ENCODE measurements at places on chromosomes 7 and 10. TPM values are rescaled to one million over a fixed set of nuclear protein-coding genes. Genes with fewer than 3 reads are reported as not detected.

- DNase-seq: no peak
Measured at GRCh38 chr10:18217577-18217976, 77.4 kb downstream of the CACNB2 start.

DNA sequence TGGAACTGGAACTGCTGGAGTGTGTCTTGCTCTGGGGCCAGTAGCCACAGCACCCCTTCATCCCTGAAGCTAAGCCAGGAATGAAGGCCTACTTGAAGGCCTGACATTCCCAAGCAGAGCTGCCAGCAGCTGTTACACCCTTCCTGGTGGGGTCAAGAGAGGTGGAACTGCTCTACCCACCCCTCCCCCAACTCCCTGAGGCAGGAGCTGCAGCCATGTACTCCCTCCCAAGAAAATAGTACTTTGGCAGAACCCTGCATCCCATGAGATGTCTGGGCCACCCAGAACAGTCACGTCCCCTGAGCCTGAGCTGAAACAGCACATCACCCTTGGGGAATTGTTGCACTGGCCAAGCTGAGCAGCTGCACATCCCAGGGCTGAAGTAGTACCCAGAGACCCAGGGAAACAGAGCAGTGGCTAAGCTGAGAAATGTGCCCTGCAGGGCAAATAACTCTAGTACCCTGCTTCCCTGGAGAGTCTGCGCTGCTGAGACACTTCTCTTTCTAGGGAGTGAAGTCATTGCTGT, 63.4 kb upstream of the PLA2G12B start:
- DNase-seq: no peak

DNA sequence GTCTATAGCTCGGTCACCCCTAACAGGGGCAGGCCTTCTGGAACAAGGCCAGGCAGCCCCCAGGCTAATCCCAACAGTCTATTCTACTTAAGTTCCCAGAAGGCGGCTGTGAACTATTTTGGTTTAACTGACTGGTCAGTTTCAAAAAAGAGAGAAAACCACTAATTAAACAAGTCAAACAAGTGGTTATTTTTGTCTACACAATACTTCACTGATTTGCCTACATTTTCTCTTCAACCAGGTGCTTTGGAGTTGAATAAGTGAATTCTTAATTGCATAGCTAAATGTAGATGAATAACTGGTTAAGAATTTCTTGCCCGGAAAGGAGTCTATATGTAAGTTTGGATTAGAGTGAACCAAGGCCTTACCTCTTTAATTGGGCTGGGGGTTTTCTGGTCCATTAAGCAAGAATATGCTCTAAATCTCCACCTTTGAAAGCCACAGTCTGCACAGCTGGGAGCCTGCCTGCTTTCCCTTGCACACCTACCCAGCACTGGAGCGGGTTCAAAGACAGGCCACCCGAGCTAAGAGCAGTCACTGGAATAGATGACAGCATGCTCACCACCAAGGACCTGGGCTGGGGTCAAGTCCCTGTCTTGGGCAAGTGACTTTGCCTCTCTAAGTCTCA, 70.4 kb downstream of the TBXAS1 start:
- no peak for DNase-seq

GRCh38 chr10:121157998-121158397, 306.8 kb downstream of the WDR11 start:
- no peak for DNase-seq

DNA sequence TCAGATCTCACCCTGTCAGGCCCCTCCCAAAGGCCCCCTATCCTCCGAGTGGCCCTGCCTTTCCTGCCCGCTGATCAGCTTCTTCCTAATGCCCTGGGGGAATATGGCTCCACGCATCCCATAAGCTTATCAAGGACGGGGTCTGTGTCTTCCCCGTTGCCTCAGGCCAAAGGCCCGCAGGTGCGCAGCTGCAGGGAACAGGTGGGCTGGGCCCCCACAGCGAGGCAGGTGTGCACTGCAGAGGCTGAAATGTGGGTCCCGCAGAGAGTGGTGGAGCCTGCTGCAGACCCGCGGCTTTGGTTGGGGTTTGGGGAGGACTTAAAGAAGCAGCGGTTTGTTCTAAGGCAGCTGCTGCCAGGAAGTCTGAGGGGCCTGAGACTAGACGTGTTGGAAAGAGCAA, 220.8 kb upstream of the TCERG1L start:
- DNase-seq: no peak

- DNase-seq: no peak
Measured at GRCh38 chr10:33066558-33067236, 108.7 kb upstream of the ITGB1 start.

- DNase-seq: no peak
Measured at GRCh38 chr7:134932707-134933370, 53.5 kb upstream of the AGBL3 start.

DNA sequence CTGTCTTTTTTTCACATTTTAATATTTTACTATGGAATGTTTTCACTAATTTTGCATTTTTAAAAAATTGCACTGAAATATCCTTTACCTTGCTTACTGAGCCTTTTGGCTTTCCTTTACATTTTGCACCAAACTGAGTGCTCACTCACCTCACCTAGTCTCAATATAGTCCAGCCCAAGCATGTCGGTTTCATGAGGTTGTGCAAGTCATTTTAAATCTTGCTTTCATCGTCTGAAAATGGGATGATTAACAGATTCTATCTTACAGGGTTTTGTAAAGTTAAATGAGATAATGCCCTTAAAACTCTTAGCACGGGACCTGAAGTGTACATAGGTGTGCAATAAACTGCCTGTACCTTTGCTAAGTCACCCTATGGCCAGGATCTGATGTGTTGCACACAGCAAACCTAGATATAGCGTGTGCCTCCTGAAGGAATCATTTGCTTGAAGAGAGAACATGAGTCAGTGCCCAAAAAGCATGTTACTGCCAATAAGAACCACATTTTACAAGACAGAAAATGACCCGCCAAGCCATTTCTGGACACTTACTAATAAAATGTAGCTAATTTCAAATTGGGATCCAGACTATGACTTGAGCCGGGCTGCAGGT, 199.8 kb downstream of the JCAD start:
- DNase-seq: no peak

GRCh38 chr10:91700273-91700672, 67.4 kb upstream of the PPP1R3C start:
- DNase-seq: no peak

DNA sequence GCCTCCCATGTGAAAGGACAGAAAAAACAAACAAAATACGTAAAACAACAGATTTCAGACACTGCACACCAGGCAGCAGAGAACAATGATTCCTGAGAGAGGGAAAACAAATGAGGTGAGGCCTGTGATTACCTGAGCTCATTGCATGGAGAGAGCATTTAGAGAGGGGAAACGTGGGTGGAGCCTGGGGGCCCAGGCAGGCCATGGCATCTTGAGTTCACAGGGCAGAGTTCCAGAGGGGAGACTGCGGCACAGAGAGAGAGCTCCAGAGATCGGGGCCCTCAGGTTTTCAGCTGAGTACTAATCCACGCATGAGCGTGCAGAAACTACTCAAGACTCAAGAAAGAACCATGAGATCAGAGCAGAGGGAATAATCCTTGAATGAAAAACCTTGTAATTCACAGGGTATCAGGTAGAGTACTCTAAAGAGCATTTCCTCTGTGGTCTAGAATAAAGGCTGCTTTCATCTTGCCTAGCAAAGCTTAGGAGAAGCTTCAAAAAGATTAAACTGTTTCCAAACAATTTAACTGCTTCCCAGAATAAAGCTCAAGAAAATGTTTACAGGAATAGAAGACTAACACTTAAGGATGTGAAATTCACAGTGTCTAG, 46.6 kb upstream of the ARHGAP12 start:
- no peak for DNase-seq

GRCh38 chr7:43586251-43586900, 3.5 kb downstream of the STK17A start:
- DNase-seq: no peak

- no peak for DNase-seq
Measured at GRCh38 chr10:118927321-118927720, 102.2 kb upstream of the NANOS1 start.

- no peak for DNase-seq
Measured at GRCh38 chr10:61153771-61154170, 209.8 kb upstream of the RHOBTB1 start.

GRCh38 chr7:2617325-2617905, 14.4 kb upstream of the TTYH3 start:
- no peak for DNase-seq

GRCh38 chr7:138825049-138825721, 27.2 kb upstream of the ATP6V0A4 start:
- DNase-seq: no peak

DNA sequence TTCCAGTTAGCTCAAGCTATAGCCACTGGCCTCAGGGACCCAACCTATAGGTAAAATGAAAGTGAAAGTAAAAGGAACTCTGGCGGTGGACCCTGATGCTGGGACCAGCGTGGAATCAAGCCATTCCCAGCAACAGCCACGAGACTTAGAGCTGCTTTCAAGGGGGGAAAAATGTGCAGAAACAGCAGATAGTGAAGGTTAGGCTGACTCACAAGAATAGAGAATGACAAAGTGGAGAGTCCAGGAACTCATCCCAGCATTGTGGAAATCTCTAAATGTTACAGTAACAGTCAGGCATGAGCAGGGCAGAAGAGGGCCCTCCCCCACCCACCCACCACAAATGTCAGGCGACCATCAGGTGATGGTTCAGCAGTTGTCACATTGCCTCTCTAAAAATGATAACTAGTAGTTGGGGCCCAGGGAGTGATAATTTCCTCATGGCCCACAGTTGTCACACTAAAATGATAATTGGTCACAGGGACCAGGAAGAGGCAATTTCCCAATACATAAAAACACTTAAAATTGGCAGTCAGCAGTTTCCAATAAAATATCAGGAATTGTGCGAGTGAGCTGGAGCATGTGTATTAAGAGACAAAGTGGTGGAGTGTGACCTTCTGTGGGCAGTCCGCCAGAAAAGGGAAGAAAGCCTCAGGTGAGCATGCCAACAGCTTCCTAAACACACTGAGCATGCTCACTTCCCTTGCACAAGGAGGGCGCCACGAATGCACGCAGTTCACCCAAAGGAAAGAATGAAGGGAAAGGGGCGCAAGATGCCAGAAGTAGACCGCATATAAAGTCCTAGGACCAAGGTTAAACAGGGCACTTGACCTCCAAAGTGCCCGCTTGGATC, 129.8 kb upstream of the PPP1R3A start:
- no peak for DNase-seq

- DNase-seq: no peak
Measured at GRCh38 chr10:21399392-21400035, 126.0 kb downstream of the SKIDA1 start.

- DNase-seq: no peak
Measured at GRCh38 chr10:75528392-75528791, 97.0 kb downstream of the LRMDA start.

- DNase-seq: no peak
Measured at GRCh38 chr10:69569396-69569934, 3.8 kb downstream of the NEUROG3 start.

DNA sequence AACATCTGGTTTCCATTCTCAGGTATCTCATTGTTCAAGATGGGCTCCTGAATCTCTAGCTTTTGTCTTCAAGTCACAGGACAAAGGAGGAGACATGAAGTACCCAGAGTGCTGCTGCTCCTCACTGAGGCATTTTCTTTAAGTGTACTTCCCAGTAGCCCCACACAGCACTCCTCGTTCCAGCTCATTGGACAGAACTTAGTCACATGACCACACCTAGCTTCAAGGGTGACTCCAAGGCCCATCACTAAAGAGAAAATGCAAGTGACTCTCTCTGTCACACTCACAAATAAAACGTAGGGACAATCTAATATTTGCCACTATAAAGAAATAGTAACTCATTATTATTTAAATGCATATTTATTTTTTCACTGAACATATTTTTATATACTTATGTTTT, 58.3 kb upstream of the NEUROD6 start:
- no peak for DNase-seq

GRCh38 chr7:47893238-47893637, 55.0 kb downstream of the PKD1L1 start:
- DNase-seq: no peak

DNA sequence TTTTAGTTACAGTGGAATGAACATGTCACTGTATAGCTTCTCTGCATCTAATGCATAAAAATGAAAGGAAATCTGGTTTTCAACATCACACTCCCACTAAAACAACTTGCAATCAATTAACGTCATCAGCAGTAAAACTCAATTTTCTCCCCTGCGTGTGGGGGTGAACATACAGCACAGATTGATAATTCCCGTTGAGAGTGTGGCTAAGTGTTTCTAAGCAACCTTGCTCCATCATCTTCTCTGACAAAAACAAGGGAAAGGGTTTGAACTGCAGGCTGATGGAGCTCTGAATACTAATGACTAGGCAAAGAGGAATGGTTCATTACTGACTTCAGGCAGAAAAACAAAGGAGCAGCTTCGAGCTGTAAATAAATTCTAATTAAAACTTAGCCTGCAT, 238.3 kb downstream of the PARD3 start:
- no peak for DNase-seq

GRCh38 chr7:121394709-121395140, 1.4 kb downstream of the FAM3C start:
- no peak for DNase-seq

DNA sequence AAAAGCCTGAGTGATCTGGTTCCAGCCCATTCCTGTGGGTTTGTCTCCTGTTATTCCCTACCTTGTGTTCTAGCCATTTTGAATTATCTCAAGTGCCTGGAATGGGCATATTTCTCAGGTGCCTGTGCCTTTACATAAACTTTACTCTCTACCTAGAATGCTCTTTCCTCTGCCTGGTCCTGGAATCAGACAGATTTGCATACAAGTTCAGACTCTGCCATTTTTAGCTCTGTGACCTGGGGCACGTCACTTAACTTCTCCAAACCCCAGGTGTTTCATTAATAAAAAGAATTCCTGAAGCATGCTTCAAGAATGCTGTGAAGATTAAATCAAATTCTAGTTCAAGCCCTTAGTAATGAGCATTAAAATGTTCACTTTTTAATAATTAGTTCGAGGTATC, 7.8 kb downstream of the DCLRE1A start:
- DNase-seq: no peak

Gene SEC31B
- polyA plus RNA-seq: 0.83 TPM

Gene PRPS1L1
- polyA plus RNA-seq: not detected

Gene IKZF1
- 347 TPM for polyA plus RNA-seq

Gene HGF
- polyA plus RNA-seq: 0.53 TPM

Gene VSTM4
- not detected for polyA plus RNA-seq

Gene FGFBP3
- 1.4 TPM for polyA plus RNA-seq

Gene BCCIP
- 84.3 TPM for polyA plus RNA-seq

Gene PPP1R17
- polyA plus RNA-seq: not detected

Gene OPALIN
- polyA plus RNA-seq: not detected

Gene KLF14
- 0.12 TPM for polyA plus RNA-seq

Gene CLDN15
- not detected for polyA plus RNA-seq

Gene C10orf53
- polyA plus RNA-seq: not detected

Gene CD36
- polyA plus RNA-seq: 1.2 TPM
